Ascending aorta (tissue), 2 donors: ENCODE measurements at places on chromosomes 4 and X.

GRCh38 chr4:148023512-148024181 lies 291.8 kb downstream of the ARHGAP10 start:
- no peaks in the 10 kb centered on the region for H3K27me3 ChIP-seq
- DNase-seq: no peak
- H3K4me3 ChIP-seq: peak overlapping the region; percentile 33
- peak overlapping the region; percentile 43 for H3K27ac ChIP-seq

- H3K27me3 ChIP-seq: no peaks in the 10 kb centered on the region
- peaks cover 46% of the 10 kb centered on the region for H3K36me3 ChIP-seq
- H3K4me3 ChIP-seq: no peak overlapping the region
- no peak overlapping the region for H3K27ac ChIP-seq
- H3K4me1 ChIP-seq: no peaks in the 10 kb centered on the region
- no peak for DNase-seq
Measured at GRCh38 chr4:41692717-41693345, 55.7 kb downstream of the PHOX2B start.

DNA sequence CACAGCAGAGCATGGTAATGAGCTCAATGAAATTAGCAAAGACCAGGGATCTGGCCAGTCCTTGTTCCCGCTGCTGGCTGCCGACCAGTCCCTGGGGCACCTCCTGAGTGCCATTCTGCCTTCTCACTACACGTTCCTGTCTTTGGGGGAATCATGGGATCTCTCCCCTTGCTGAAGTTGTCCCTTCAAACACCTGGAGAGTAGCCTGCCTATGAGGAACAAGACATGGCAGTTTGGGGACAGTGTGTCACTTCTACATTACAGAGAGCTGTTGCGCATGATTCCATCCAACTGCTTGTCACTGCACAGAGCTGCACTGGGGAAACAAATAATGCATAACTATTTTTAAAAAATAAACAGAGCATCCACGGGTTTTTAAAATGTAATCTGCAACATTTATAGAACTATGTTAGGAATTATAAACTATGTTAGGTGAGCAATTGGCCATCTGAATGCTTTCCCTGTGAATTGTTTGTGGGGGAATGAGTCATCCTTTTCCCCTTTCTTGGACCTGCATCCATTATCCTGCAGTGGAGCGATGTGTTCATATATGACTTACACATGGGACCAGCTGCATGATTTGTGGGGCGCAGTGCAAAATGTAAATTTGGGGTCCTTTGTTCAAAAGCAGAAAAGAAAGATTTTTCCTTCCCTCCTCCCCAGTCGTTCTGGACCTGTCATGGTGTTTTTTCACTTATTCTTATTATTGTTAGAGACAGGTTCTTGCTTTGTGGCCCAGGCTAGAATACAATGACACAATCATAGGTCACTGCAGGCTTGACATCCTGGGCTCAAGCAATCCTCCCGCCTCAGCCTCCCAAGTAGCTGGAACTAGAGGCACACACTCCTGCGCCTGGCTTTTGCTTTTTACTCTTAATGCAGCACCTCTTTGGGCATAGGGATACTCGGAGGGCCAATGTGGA lies 115.0 kb upstream of the TBL1X start:
- DNase-seq: no peak
- H3K4me1 ChIP-seq: no peaks in the 10 kb centered on the region
- H3K4me3 ChIP-seq: no peak overlapping the region

DNA sequence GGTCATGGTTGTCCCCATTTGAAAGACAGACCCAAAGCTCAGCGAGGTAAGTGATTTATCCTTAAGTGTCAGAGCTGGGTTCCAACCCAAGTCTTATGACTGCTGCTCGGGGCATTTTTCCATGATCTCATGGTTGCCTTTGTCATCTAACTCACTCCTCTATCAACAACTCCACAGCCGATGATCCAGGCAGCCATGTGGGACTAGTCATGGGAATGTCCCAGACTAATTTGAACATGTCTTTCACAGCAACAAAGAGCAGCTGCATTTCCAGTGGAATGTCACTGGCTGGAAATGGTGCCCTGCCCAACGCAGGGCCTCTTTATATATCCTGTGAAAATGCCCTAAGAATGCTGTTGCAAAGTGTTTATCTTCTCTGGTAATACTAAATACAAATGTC lies 284.8 kb upstream of the PPARGC1A start:
- H3K27me3 ChIP-seq: no peaks in the 10 kb centered on the region
- no peak for DNase-seq
- H3K27ac ChIP-seq: no peak overlapping the region
- no peak overlapping the region for H3K4me3 ChIP-seq
- H3K4me1 ChIP-seq: no peaks in the 10 kb centered on the region

GRCh38 chr4:118964891-118965411 lies 76.3 kb downstream of the SYNPO2 start:
- peak overlapping the region; percentile 84 for H3K27ac ChIP-seq
- no peaks in the 10 kb centered on the region for H3K27me3 ChIP-seq
- H3K4me1 ChIP-seq: peaks cover 22% of the 10 kb centered on the region
- no peaks in the 10 kb centered on the region for H3K36me3 ChIP-seq
- DNase-seq: no peak

DNA sequence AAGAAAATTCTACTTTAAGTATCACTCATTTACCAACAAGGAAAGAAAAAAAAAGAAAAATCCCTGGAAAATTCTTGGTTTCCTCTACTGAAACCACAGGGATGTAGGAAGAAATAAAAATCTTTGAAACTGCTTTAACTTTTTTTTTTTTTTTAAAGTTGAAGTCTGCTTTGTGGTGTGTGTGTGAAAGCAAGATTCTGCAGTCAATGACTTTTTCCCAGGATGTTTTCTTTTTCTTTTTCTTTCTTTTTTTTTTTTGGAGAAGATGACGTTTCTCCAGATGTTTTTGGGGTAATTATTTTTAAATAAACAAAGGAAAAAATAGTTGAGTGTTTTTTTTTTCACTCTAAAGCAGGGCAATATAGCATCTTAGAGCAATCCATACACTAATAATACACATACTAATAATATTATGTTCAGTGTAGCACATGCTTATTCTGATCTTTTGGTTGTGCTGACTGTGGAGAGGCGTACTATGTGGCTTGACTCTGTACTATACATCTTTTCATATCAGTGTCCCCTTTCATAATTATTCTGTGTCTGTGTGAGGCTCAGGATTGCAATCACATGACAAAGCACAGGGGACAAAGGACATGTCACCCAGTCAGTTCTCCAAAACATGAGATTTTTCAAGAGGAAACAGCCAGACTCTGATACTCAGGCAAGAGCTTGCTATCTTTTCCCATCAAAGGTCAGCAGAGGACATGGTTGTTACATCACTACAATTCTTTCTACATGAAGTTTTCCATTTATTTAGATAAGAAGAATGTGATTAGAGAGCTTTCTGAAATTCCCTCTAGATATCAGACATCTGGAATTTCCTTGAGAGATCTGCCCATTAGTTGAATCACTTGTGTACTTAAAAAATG lies 111.0 kb downstream of the PDE5A start:
- peak overlapping the region; percentile 78 for H3K27ac ChIP-seq
- peaks cover 2% of the 10 kb centered on the region for H3K4me1 ChIP-seq
- no peaks in the 10 kb centered on the region for H3K27me3 ChIP-seq
- peaks cover 16% of the 10 kb centered on the region for H3K36me3 ChIP-seq
- H3K4me3 ChIP-seq: no peak overlapping the region

DNA sequence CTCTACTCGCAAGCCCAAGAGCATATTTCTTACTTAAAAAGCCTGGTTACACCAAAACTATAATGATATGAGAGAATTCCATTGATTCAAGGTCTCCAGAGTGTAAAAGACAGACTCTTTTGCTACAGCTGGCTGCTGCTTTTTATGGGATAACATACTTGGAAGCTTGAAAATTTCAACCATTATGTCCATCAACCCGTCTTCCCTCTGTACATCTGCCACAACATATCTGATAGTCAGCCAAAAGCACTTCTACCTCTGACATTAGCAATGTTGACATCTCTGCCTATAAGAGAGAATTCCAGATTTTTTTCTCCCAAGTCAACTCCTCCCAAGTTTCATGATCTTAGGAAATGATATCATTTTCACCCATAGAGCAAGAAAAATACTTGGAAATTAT lies 54.4 kb upstream of the IQCM start:
- H3K4me1 ChIP-seq: no peaks in the 10 kb centered on the region
- no peak overlapping the region for H3K27ac ChIP-seq
- H3K4me3 ChIP-seq: no peak overlapping the region
- H3K36me3 ChIP-seq: no peaks in the 10 kb centered on the region
- no peaks in the 10 kb centered on the region for H3K27me3 ChIP-seq
- no peak for DNase-seq

- H3K4me3 ChIP-seq: no peak overlapping the region
- no peaks in the 10 kb centered on the region for H3K36me3 ChIP-seq
- DNase-seq: peak; percentile 39
- H3K27me3 ChIP-seq: no peaks in the 10 kb centered on the region
Measured at GRCh38 chr4:128635141-128635954, 174.2 kb upstream of the JADE1 start.

GRCh38 chrX:45803383-45803921 lies 602.8 kb upstream of the DIPK2B start:
- H3K27ac ChIP-seq: peak overlapping the region; percentile 20
- H3K4me3 ChIP-seq: no peak overlapping the region
- H3K36me3 ChIP-seq: no peaks in the 10 kb centered on the region

- H3K27ac ChIP-seq: no peak overlapping the region
- no peak for DNase-seq
- no peak overlapping the region for H3K4me3 ChIP-seq
- no peaks in the 10 kb centered on the region for H3K36me3 ChIP-seq
- H3K27me3 ChIP-seq: no peaks in the 10 kb centered on the region
Measured at GRCh38 chr4:88928852-88929251, 128.1 kb downstream of the FAM13A start.
